ENCODE measurements at places on chromosomes 7 and 10. TPM values are rescaled to one million over a fixed set of nuclear protein-coding genes. Genes with fewer than 3 reads are reported as not detected.

ADRA2A gene
- 1.1 TPM for total RNA-seq

CPXM2 gene
- 9.2 TPM for total RNA-seq

FAM25C gene
- not detected for total RNA-seq

LAMB1 gene
- 25.2 TPM for total RNA-seq

HTR7 gene
- total RNA-seq = 2.7 TPM

ARHGAP19 gene
- total RNA-seq = 7.4 TPM

CRHR2 gene
- under 0.01 TPM for total RNA-seq

DNA sequence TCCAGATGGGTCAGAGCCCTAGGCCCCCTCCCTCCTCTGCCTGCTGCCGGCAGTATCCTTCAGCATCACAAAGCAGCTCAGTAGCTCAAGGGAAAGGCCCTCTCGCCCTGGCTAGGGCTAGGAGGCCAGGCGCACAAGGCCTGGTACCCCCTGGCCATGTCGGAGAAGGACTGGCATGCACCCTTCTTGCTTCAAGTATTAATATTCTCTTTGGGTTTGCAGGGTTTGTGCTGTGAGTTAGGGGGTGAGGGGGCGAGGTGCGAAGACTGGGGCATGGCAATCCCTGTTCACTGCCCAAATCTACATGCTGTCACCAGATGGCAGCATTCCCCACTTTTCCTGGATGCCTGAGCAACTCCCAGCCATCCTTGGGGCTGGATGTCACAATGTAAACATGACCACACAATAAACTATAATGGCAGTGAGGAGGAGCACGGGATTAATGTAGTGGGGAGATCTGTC lies 105.2 kb downstream of the NEURL1 start:
- no peak for DNase-seq

DNA sequence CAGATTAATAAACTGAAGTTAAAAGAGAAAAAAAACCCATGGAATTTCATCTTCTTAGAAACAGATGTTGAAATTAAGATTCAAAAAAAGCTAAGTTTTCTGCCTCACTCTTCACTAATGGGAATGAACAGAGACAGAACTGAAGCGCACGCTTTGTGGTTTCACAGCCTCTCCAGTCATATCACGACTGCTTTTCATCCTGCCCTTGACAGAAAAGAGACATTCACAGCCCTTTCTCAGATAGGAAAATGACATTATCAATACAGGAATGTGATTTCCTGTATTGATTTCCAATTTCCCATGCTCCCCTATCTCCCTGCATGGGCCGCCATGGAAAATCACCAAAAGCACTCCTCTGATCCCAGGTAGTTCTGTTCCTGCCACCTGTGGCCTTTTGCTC lies 108.2 kb downstream of the PFKFB3 start:
- no peak for DNase-seq

DNA sequence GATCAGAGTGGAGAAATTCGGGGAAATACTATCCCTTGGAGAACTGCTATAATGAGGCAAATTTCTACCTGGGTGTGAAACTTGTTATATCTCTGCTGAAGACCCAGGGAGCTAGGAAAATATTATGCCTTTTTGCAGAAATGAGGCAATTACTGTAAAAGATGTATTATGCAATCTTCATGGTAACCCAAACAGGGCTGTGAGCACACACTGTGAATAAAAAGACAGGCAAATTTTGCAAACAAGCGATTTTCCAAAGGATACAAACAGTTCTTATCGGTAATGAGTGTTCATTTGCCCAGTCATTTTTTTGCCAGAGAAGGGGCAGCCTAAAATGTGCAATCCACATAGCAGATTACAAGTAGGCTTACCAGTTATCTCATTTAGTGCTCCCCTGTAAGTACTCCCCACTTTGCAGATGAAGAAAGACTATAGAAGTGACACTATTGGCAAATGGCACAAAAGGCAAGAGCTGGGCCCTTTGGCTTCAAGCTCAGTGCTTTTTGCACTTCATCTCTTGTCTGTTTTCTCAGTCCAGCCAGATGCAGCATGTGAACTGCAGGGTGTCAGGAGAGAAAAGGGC lies 205.8 kb downstream of the HECW1 start:
- no peak for DNase-seq

- no peak for DNase-seq
Observed at GRCh38 chr10:72228318-72228751, 12.3 kb upstream of the ASCC1 start.

- DNase-seq = no peak
Observed at GRCh38 chr10:22852712-22853353, 75.0 kb upstream of the ARMC3 start.

DNA sequence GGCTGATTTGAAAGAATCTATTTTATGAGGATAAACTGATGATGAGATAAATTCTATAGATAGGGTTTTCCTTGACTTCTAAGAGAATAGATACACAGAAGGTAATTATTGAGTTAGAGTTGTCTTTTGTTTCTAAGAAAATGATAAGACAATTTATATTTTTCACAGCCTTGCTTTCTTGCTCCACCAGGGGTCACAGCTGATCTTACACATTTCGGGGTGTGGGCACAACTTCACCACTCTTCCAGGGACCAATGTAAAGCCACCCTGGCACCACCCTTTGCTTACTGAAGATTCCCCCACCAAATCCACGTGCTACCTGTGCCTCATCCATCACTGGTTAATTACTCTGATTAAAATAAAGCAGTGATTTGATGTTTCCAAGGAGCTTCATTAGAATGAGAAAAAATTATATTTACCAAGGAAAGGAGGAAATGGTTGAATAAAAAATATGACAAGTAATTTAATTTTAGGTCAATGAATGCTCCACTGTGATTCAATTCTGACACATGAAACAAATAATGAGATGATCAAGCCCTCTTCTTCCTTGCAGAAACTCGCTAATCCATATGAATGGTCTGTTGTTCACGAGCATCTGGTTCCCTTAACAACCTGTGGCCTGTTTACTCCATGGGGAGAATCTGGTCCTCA lies 177.3 kb upstream of the TNS3 start:
- DNase-seq = no peak

DNA sequence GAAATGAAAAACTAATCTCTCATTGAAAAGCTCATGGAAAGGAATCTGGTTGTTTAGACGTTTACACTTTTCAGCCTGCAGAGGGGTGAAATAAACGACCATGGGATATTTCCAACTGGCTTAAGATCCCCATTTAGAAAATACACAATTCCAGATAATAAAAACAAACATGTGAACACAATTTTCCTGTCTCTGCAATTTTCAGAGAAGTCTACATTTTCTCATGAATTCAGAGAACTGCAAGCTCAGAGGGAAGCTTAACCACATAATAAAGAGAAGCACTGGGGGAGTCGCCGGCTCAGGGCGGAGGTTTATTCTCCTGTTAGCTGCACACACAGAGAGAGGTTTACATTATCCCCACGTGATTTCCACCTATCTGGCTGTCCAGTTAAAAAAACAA lies 215.2 kb downstream of the FANK1 start:
- DNase-seq = no peak

GRCh38 chr7:82049442-82049841 lies 279.6 kb upstream of the HGF start:
- DNase-seq = no peak

DNA sequence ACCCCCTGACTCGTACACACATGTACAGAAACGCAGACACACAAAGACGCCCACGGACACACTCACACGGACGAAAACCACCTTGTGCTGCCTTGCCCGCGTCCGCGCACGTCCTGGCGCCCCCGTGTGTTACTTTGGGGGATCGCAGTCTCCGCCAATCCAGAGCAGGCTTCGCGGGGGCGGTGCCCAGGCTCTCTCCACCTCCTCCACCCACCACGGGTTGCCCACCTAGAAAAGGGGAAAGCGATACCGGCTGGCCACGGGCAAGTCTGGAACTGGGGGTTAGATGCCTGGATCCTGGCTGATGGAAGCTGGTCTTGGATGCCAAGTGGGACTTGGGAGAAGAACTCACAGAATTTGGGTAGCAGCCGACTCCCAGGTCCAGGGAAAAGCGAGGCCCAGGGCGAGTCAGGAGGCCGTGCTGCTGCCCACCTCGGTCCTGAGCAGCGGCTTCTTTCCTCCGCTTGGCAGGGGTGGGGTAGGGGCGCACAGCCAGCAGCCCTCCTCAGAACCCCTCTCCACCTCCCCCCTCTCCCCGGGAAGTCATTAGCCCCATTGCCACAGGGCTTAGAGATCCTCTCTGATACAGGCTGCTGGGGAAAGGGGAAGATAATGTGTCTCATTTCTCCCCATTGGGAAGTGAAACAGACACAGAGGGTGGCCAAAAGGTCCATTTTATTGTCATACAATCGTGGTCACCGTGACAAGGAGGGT lies 4.6 kb upstream of the VGF start:
- no peak for DNase-seq

- DNase-seq = no peak
Observed at GRCh38 chr7:139799586-139799985, 21.8 kb upstream of the HIPK2 start.

GRCh38 chr7:18890885-18891621 lies 226.4 kb downstream of the TWIST1 start:
- DNase-seq = no peak

DNA sequence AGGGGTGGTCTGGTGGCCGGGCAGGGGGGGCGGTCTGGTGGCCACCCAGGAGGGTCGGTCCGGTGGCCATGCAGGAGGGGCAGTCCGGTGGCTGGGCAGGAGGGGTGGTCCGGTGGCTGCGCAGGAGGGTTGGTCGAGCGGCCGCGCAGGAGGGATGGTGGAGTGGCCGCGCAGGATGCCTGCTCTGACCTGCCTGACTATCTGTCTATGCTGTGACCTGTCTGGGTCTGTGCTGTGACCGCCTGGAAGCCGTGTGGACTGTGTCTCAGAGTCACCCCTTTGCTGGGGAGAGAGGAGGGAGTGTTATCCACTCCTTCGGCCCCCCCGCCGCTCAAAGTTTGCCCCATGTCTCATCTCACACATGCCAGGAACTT lies 113.2 kb downstream of the ACTR3B start:
- no peak for DNase-seq

All from esophagus squamous epithelium (tissue), 5 donors.